ENCODE measurements at places on chromosomes 6 and 20.

- DNase-seq: no peak
Observed at GRCh38 chr6:105907301-105907700, 178.8 kb upstream of the PRDM1 start.

GRCh38 chr6:158869826-158870648 is 50.9 kb upstream of the EZR start:
- DNase-seq: peak; percentile 36

- no peak for DNase-seq
Observed at GRCh38 chr6:67219346-67219745, 1415.7 kb upstream of the ADGRB3 start.

DNA sequence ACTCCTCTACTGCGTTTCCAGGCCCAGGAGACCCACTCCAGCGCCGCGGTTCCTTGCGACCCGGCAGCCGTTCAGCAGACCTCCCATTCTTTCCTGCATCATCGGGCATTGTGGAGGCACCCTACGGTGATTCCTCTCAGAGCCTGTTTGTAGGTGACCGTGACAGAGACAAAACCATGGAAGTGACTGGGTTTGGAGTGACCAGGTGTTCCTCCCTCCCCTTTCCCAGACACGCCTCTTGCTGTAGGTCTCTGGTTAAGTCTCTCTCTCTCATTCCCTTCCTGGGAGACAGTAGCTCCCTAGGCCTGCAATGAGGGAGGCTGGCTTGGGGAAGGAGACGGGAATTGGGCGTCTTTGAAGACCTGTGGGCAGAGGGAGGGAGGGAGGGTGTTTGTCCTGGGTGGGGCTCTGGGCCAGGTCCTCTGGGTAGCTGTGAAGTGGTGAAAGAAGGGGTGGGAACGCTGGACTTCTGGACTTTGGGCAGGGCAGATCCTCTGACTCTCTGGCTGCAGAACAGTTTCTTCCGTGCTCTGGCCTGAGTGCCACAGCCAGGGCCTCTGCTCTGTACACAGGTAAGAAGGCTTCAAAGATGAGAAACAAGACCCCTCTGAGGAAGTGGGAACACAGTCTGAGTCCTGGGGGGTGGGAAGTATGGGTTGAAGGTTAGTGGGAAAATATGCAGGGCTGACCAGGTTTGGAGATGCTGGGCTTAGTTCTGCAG is 763 bp downstream of the KLC4 start:
- DNase-seq: no peak

GRCh38 chr6:95587989-95588388 is 10.7 kb downstream of the MANEA start:
- no peak for DNase-seq

GRCh38 chr6:75609639-75610590 is 8.2 kb downstream of the SENP6 start:
- no peak for DNase-seq

DNA sequence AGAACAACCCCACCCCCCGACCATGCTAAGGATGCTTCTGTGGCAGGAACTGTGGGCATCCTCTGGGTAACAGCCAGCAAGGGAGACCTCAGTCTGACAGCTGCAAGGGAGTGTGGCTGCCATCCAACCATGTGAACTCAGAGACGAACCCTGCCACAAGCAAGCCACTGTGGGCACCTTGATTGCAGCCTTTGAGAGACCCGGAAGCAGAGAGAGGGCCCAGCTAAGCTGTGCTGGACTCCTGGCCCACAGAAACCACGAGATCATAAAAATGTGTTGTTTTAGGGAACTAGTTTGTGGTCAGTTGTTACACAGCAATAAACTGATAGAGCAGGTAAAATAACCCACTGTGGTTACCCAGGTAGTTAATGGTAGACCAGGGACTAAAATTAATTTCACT is 414.6 kb downstream of the CDH26 start:
- DNase-seq: no peak

DNA sequence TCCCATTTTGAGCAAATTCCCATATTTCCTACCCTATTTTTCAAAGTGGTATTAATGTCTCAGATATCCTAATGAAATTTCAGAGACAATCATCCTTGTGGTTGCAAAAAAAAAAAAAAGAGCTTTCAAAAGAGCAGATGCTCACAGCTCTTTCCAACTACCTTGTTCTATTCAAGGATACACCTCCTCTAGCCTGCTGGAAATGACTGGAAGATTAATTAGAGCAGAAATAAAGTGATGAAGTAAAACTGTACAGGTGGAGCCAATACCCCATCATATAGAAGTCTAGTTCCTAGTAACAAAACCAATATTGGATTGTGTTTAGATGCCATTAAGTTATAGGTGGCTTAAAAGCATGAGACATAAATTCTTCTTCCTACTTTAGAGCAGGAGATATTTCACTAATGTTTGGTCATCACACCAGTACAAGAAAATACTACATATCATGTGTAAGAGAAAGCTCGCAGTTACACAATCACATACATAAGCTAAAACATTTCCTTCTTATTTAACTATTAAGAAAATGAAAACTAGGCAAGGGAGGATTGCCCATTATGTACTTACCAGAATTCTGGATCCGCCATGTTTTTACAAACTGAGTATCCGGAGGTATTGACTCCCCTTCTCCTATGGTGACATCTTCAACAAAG is 42.4 kb downstream of the ILRUN start:
- DNase-seq: no peak

- DNase-seq: no peak
Observed at GRCh38 chr20:54346276-54346675, 129.1 kb upstream of the DOK5 start.

- no peak for DNase-seq
Observed at GRCh38 chr20:23024701-23025100, 10.4 kb upstream of the SSTR4 start.

DNA sequence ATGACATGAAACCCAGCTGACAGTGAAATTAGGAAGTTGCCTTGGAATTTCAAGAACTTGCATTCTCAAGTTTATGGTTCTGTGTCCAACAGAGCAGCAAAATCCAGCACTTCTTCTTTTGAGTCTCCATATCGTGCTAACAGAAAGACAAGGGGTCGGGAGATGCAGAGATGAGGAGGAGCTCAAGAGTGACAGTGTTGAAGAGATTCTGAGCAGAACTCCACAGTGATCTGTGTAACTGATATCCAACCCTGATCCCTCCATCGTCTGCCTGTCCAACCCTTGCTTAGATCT is 21.2 kb upstream of the BTN1A1 start:
- no peak for DNase-seq

- no peak for DNase-seq
Observed at GRCh38 chr6:170245475-170245992, 45.3 kb downstream of the DLL1 start.

GRCh38 chr6:166619912-166620311 is 7.1 kb downstream of the RPS6KA2 start:
- DNase-seq: no peak

DNA sequence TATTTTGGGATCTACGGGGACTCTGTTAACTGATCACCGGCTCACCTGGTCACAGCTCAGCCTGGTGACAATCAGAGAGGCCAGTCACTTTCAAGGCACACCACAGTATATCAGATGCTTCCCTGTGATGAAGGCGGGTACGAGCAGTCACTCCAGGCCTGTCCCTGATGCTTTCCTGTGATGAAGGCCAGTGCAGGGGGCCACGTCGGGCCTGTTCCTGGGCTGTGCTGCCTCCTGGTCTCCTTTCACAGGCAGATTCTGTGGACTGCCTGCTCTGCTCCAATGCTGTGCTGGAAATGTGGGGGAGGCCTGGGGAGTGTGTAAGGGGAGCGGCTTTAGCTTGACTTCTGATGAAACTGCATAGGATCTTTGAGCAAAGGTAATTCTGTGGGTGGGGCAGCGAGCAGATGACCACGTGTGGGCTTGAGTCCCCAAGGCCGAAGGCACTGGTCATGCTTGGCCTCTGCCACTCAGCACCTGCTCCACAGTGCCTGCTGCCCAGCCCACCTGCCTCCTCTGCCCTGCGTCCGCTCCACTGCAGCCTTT is 372.6 kb downstream of the TAF4 start:
- DNase-seq: no peak

DNA sequence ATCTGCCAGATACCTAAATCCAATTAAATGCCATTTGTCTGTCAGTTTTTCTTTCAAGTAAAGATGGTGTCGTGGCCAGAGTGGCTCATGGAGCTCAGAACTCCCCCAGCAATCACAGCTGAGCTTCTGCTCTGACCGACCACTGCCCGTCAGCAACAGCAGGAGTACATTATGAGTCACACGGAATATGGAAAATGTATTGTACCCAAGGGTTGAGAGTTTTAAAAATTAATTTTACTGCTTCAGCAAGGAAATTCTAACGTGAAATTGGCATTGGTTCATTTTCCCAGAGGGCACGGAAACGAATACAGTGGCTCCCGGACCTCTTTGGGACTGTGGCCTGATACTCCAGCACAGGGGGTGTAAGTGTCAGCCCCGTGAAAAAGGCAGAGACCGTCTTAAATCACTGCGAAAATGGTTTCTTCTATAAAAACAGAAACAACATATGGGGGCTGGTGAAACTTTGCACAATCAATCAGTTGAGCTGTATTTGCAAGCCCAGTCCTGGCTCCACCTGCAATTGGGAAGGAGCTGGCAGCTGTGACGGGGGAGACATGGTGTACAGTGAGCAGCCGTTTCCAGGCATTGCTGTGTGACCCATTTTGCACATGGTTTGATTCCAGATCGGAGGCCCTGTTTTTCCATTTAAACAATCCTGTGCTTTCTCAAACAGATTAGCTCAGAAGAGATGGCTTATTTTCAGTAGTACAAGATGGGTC is 12.8 kb downstream of the NPEPL1 start:
- no peak for DNase-seq

- DNase-seq: peak; percentile 5
Observed at GRCh38 chr6:87104667-87105066, 9.8 kb upstream of the CGA start.

DNA sequence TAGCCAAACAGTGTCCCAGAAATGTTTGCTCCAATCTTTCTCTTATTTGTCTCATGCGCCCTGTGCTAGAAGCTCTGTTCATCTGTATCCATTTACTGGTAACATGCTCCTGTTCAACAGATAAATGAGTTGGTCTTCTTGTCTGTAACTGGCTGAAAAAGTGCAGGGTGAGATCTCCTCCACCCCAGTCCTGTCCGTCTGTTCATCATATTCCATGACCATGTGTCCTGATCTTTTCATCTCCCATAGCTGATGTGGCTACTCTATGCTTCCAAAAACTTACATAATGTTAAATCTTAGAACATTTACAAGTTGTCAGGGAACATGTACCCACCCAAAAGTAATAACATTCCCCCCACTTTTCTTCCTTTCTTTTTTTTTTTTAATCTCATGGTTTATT is 31.8 kb upstream of the DSE start:
- no peak for DNase-seq

- DNase-seq: no peak
Observed at GRCh38 chr6:161181121-161181520, 92.7 kb downstream of the AGPAT4 start.

- DNase-seq: no peak
Observed at GRCh38 chr20:46375771-46376170, 30.6 kb downstream of the ELMO2 start.

- DNase-seq: no peak
Observed at GRCh38 chr6:12022953-12023388, 10.9 kb downstream of the HIVEP1 start.

DNA sequence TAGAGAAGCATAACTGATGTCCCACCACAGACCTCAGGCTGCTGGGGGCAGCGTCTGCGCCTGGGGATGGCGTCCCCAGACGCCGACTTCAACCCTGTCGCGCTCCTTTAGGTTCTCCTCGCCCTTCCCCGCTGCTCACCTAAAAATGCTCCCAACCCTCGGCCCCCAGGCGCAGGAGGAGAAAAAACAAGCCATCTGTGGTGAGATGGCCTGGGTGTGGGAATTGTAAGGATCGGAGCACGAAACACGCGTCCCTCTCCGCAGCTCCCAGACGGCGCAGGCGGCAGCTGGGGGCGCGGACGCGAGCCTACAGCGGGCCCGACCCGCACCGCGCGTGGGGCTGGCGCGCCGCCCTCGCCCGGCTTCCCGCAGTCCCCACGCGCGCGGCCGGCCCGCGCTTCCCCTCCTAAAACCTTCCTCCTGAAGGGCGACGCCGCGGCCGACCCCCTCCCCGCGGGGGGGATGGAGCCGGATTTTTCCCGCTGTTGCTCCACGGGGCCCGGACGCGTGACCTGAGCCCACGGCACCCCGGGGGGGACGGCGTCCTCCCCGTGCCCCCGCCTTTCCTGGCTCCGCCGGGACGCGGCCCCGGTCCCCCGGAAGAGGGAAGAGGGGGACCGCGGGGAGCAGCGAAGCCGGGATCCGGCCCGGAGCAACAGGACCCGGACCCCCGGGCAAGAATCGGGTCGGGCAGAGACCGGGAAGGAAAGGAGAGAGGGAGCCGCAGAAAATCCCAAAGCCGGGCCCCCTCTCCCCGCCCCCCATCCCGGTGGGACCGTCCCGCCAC is 611 bp downstream of the EPB41L2 start:
- DNase-seq: no peak

- DNase-seq: no peak
Observed at GRCh38 chr20:24831232-24831631, 117.8 kb upstream of the CST7 start.

DNA sequence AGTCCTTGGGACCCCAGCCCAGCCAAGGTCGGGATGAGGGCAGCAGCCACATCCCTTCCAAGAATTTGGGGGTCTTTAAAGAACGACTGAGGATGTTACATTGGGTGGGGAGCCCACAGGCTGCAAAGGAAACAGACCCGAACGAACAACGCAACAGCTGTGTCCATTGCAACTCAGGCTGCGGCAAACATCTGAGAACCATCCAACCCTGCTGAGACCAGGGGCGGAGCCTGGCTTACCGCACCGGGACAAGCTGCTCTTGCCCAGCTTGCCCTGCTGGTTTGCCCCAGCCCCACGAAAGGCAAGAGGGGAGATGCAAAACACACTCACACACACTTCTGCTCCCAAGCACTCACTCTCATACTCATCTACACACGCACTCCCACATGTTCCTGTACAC is 21.5 kb upstream of the TAF4 start:
- DNase-seq: no peak

DNA sequence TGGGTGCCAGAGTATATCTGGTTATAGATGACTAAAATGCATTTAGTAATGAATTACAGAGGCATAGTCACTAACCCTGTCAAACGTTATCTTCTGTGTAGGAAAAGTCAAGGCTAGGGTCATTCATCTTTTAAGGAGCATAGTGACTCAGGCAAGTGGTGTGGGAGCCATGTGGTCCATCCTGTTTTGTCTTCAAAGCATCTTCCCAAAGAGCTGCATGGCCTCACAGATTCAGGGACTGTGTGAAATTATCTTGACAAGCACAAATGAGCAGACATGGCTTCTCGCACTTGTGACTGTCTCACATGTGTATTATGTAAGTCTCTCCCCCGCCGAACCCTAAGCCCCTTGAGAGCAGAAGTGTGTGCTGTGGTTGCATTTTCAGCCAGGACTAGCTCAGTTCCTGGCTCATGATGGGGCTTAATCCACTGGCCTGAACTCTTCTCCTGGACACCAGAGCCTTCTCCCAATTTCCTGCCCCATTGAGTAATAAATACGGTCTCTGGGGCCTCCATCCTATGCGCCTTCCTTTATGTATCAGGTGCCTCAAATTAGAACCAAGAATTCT is 769.1 kb downstream of the QKI start:
- no peak for DNase-seq

DNA sequence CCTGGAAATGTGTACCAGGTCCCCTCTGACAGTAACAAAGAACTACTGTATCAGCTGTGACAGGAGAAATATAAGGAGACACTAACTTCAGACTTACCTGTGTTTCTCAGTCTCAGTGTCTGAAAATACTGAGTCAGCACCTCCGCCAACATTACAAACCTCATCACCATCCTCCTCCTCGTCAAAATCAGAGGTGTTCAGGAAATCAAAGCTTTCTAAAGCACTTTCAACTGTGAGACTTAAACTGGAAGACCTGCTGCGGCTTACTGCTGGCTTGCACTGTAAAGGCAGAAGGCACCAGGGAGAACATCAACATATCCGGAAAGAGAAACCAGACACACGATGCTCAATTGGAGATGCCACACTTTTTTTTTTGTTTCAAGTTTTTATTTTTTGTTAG is 40.3 kb upstream of the ARMH2 start:
- no peak for DNase-seq

Data from T-helper 2 cell (primary cell).